Activated T-cell treated with anti-CD3 and anti-CD28 coated beads, Interleukin-2, amount 50 U/mL, for 4 hours (primary cell): ENCODE measurements at places on chromosomes 5 and 9.

DNA sequence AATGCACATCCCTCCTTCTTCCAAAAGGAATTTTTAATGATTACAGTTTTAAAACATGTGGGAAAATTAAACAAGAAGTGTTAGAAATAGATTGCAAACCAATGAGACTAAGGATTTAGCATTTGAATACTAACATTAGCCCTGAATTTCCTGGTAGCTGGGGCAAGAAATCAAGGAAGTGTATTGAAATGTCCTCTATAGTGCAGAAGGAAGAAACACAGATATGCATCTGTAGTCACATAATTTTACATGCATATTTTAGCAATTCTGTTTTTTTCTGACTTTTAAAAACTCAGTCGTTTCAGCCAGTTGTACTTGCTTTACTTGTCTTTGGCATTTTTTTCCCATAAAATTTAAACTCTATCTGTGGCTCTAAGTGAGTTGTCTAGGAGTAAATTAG, 45.8 kb downstream of the FRMPD1 start:
- DNase-seq: no peak

- DNase-seq: peak; percentile 36
These were observed 47.1 kb upstream of the MATR3 start for GRCh38 chr5:139246394-139246793.

- DNase-seq: no peak
These were observed 13.1 kb upstream of the INSYN2B start for GRCh38 chr5:169993485-169993790.

DNA sequence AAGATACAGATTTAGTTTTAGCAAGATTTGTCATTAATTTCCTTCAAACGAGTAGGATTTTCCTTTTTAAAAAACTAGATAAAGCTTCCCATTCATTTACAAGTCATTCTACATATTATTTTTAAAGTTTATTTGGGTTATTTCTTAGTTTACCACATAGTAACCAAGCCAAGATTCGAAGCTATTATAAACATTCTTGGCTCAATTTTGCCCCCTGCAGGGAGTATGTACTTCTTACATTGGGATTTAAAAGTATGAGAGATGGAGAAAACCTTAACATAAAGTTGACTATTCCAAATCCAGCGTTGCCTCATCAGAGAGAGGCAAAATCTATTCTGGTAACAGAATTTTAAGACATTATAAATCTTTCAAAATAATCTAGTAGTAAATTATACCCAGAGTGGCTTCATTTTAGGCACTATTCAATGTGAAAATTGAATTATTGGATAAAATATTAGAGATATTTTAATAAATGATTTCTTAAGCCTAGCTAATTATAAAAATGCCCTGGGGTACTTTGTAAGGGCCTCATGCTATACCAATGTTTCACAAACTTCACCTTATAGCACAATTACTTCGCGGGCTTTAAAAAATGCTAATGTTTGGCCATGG, 39.1 kb downstream of the FBN2 start:
- DNase-seq: no peak

DNA sequence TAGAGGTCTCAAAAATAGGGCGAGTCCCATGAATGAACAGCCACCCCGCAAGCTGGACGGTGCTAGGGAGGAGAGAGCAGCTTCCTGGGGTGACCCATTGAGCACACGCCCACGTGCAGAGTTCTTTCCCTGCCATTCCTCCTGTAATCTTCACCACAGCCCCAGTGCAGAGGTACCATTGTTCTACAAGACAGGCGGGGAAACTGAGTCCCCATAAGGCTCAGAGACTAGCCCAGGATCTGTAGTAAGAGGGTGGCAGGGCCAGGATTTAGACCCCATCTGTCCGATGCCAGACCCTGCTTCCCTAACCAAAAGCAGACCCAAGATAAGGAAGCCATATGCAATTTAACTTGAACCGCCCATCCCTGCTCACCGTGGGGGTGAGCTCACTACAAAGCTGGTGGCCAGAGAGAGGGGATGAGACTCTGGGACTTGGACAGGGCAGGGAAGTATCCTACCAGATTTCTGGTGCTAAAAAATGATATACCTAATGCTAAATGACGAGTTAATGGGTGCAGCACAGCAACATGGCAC, 36.7 kb upstream of the ORM1 start:
- no peak for DNase-seq
